ENCODE measurements at places on chromosomes 16 and 17.

DNA sequence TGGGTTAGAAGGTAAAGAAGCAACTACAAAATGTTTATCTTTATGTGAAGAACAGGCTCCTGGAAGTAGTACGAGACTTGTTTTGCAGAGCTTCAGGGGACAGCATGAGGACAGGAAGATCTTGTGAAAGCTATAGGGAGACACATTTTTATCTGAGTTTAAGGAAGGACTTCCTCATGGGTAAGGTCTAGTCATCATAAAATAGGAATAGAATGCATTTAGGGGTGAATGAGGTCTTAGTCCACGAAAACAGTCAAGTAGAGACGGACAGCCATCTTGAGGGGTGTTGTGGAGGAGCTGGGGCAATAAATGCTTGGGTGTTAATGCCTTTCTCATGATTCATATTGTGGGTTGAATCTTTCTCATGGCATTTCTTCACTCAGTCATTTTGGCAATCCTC lies 24.3 kb downstream of the KCNJ16 start:
- no peak for DNase-seq

- DNase-seq = peak; percentile 31
These were observed 90.3 kb upstream of the CHMP6 start for GRCh38 chr17:80901319-80901718.

DNA sequence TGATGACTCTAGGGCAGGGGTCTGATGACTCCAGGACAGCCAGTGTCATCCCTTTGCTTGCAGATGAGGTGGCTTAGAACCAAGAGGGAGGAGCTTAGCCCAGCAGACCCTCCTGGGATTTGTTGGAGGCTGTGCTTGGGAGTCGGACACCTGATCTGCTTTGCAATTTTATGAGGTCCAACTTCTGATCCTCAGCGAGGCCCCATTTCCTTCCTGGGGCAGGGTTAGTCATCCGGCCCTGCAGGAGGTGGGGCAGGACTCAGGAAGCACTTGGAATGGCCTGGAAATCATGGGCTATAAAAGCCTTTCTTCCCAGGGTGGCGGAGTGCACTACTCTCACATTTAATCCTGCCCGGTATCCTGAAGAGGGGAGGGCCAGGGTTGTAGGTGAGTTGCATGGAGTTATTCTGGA lies 168.5 kb downstream of the MSI2 start:
- DNase-seq = no peak

- DNase-seq = no peak
These were observed 54.3 kb downstream of the NEUROD2 start for GRCh38 chr17:39553341-39553945.

- DNase-seq = no peak
These were observed 12.9 kb downstream of the GNGT2 start for GRCh38 chr17:49197346-49197998.

- no peak for DNase-seq
These were observed 232.8 kb downstream of the SEC14L1 start for GRCh38 chr17:77373299-77374169.

Measured in NCI-H1417 (cell line).